Epithelial cell of esophagus (primary cell): ENCODE measurements at places on chromosomes 3 and 15.

DNA sequence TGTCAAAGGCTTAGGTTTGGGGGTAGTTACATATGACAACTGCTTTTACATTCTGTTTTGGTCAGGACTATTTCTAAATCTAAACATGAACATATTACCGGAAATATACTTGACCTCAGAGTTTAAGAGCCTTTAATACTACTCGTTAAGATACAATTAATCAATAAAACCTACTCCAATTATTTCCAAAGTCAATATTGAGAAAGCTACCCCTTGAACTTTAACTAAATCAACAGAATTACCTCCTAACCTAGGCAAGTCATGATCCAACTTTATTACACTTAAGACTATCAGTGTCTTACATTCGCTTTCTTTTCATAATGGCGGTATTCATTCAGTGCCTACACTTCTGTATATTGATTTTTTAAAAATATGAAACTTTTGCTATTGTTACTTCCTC lies 107.7 kb downstream of the RAP2B start:
- no peak for DNase-seq

- DNase-seq: peak; percentile 71
Measured at GRCh38 chr3:23830869-23831484, 25.2 kb downstream of the UBE2E1 start.

DNA sequence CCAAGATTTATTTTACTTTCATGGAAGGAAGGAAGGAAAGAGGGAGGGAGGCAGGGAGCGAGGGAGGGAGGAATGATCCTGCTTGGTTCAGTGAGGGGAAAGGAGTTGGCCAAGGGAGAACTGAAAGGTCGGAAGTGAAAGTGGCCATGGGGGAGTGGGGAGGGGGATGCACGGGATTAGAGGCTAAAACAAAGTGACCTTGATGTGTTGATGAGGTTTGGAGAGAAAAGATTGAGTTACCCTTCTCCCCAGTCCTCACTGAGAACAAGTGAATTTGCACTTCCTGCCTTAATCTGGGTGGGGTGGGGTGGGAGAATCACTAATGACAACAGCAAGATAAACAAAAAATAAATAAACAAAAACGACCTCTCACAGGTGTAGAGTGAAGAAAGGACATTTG lies 212.0 kb upstream of the TLE3 start:
- no peak for DNase-seq

GRCh38 chr15:48006031-48006511 lies 114.7 kb upstream of the SLC24A5 start:
- no peak for DNase-seq

GRCh38 chr3:64675687-64676247 lies 12.0 kb downstream of the ADAMTS9 start:
- no peak for DNase-seq

- DNase-seq: no peak
Measured at GRCh38 chr3:126971891-126972351, 11.0 kb upstream of the PLXNA1 start.

DNA sequence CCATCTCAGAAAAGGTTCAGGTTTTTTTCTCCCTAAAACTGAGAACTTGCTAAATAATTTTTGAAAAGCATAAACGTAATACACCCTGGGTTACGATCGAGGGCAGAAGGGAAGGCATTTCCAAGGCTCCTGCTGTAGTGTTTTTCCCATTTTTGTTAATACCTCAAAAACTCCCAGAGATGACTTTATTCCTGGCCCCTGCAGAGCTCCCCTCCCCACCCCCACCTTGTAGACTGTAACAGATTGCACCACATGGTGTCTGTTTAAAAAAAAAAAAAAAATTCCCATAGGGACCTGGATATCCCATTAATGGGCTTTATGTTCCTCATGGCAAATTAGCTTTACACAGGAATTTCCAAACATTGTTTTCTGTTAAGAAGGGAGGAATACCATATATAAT lies 38.2 kb downstream of the FEZF2 start:
- DNase-seq: no peak

- no peak for DNase-seq
Measured at GRCh38 chr15:40276927-40277326, 5.9 kb downstream of the ANKRD63 start.

GRCh38 chr15:89340573-89340972 lies 5.9 kb upstream of the POLG start:
- no peak for DNase-seq

DNA sequence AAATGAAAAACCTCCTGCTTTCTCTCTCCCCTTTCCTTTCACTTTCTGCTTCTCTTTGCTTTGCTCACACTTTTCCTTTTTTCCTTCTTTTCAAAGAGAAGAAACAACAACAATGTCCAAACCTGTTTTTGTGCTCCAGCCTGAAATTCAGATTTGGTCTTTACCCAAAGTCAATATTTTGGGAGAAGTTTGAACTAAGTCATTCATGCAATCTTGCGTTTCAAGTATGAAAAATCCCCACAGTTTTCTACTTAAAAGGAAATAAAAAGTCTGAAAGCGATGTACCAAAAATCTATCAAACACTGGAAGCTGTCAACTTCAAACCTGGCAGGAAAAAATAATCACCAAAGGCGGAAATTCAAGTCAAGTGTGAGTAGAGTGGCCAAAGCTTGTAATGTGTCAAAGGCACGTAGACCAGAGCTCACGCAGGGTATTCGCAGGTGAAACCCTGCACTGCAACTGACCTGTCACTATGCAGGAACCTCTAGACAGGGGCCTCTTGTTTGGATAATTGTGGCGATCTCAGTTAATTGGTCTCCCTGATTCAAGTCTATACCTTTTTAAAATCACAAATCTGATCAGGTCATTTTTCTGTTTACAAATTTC lies 118.8 kb upstream of the GALNT15 start:
- no peak for DNase-seq

GRCh38 chr3:63519426-63519825 lies 133.0 kb upstream of the SNTN start:
- DNase-seq: peak; percentile 47

GRCh38 chr3:160546727-160547126 lies 18.6 kb downstream of the KPNA4 start:
- DNase-seq: no peak

- DNase-seq: no peak
Measured at GRCh38 chr3:70543493-70543892, 231.1 kb upstream of the MDFIC2 start.

- DNase-seq: no peak
Measured at GRCh38 chr15:69980341-69981059, 117.2 kb downstream of the TLE3 start.

DNA sequence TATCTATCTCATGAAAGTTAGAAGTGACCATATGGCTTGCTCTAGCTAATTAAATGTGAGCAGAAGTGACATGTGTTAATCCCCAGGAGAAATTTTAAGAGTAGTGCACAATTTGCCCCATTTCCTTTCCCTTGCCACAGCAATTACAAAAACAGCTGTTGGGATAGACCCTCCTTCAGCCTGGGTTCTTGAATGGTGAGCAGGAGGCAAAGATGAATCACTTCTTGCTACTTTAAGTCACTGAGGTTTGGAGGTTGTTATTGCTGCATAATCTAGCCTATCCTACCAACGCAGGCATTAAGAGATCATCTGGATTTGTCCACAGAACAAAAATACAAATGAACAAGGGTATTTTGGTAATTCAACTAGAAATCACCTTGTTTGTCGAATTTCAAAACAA lies 51.7 kb upstream of the CAPN7 start:
- no peak for DNase-seq

GRCh38 chr3:63912768-63913588 lies 795 bp upstream of the SCAANT1 start:
- DNase-seq: peak; percentile 61

- DNase-seq: no peak
Measured at GRCh38 chr3:17360991-17361390, 381.4 kb downstream of the TBC1D5 start.

- no peak for DNase-seq
Measured at GRCh38 chr3:69092030-69092516, 7.3 kb downstream of the ARL6IP5 start.

DNA sequence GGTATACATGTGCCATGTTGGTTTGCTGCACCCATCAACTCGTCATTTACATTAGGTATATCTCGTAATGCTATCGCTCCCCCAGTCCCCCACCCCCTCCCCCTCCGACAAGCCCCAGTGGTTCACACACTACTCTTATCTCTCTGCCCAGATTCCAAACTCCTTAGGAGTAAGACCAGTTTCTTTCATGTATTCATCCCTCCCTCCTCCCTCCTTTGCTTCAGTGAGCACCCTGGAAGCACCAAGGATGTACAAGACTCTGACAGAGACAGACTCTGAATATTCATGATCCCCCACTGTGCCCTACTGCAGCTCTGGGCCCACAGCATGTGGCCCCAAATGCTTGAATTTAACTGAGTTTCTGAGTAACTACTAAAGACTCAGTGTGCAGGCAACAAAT lies 113.8 kb upstream of the RAD18 start:
- DNase-seq: no peak

- DNase-seq: no peak
Measured at GRCh38 chr3:188287762-188288505, 134.0 kb downstream of the LPP start.

DNA sequence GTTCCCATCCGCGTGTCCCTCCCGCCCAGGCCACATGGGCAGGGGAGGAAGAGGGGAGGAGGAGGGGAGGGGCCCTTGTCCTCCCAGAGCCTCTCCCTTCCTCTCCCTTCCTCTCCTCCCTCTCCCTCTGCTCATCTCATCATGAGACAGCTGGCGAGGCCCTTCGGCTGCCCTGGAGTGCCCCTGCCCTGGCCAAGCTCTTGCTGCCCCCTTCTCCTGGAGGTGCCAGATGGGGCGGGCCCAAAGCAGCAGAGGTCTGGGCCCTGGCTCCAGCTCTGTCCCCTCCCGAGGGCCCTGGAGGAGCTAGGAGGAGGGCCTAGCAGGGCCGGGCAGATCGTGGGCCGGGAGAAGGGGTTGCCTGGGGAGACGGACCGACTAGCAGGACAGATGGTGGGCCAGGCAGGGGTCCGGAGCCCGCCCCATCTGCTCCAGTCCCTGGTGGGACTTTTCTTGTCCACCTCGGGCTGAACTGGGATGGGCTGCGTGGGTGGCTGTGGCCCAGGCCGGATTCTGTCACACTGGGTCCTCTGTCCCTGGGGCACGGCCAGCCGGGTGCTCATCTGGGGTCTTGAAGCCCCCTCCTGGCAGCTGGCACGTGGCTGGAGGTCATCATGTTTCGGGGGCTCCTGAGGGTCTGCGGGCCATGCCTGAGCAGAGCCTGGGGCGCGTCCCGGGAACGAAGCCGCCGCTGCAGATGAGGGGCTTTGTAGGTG lies 183.4 kb downstream of the GOLGA6L6 start:
- DNase-seq: no peak

DNA sequence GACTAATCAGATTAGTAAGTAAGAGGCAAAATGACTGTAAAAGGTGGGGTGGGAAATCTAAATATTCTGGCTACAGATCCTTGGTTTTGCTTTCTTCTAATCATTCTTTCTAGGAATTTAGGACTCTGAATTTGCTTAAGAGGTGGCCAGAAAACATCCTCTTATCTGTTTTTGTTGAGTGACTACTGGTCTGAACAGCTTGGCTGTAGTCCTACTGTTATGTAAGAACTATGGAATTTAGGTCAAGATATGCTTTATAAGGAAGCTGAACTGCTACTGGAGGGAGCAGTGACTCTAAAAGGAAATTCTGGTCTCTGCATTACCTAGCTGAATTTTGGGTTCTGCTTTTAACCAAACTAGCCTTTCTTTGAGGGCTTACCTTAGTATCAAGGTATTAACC lies 33.5 kb upstream of the CSPG5 start:
- peak; percentile 30 for DNase-seq

DNA sequence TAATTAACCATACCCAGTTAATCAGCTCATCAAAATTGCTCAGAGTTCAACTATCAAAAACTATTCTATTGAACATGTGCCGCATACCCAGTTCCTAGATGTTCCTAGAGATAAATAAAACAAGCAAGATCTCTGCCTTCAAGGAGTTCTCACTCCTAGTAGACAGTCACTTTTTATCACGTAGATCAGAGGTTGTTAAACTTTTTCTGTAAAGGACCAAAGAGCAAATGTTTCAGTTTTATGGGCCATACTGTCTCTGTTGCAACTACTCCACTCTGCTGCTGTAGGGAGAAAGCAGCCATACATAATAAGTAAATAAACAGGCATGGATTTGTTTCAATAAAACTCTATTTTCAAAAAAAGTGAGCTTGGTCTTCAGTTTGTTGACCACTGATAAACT lies 7.9 kb downstream of the FBN1 start:
- DNase-seq: no peak
